Activated T-cell treated with anti-CD3 and anti-CD28 coated beads, Interleukin-2, amount 50 U/mL, for 48 hours (primary cell): ENCODE measurements at places on chromosomes 12 and 14.

GRCh38 chr12:111367661-111368221 is 1.2 kb downstream of the PHETA1 start:
- no peak for DNase-seq

DNA sequence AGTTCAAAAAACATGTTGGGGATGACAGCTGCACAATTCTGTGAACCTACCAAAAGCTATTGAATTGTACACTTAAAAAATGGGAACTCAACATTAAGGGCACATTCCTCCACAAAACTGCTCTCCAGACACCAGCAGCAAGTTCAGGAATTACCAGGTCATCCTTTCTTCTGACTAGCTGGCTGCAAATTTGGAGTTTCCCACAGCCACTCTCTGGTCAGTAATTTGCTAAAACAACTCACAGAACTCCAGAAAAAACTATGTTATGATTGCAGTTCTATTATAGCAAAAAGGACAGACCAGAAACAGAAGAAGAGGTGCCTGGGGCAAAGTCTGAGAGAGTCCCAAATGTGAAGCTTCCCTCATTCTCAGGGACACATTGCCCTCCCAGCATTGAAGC is 20.1 kb upstream of the PLEKHD1 start:
- no peak for DNase-seq

DNA sequence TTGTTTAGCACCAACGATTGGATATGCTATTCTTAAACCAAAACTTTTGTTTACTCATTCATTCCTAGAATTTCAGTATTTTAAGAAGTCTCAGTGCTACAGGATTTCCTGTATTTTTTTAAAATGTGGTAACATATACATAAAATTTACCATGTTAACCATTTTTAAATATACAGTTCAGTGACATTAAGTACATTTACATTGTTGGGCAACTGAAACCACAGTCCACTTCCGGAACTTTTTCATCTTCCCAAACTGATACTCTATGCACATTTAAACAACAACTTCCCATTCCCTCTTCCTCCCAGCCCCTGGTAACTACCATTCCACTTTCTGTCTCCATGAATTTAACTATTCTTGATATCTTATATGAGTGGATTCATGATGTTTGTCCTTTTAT is 30.3 kb downstream of the PDE3A start:
- no peak for DNase-seq

DNA sequence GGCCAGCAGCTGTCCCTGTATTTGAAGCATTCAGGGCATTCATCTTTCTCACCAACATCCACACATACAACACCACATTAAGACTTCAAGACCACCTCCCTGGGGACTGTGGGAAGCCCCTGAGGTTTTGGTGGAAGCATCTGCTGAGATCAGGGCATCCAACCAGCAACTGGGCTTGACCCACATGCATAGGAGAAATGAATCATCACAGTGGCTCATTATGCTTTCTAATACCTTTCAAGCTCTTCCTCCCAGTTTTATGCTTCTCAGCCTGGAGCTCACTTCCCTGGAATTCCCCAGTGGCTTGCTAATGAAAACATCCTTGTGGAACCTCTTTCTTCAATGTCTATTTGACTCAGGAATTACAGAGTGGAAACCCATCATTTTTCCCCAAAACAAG is 21.4 kb upstream of the CMKLR1 start:
- DNase-seq, result no peak

GRCh38 chr12:113333877-113334785 is 778 bp downstream of the SLC8B1 start:
- no peak for DNase-seq
